ENCODE measurements at places on chromosomes 13 and 19.

DNA sequence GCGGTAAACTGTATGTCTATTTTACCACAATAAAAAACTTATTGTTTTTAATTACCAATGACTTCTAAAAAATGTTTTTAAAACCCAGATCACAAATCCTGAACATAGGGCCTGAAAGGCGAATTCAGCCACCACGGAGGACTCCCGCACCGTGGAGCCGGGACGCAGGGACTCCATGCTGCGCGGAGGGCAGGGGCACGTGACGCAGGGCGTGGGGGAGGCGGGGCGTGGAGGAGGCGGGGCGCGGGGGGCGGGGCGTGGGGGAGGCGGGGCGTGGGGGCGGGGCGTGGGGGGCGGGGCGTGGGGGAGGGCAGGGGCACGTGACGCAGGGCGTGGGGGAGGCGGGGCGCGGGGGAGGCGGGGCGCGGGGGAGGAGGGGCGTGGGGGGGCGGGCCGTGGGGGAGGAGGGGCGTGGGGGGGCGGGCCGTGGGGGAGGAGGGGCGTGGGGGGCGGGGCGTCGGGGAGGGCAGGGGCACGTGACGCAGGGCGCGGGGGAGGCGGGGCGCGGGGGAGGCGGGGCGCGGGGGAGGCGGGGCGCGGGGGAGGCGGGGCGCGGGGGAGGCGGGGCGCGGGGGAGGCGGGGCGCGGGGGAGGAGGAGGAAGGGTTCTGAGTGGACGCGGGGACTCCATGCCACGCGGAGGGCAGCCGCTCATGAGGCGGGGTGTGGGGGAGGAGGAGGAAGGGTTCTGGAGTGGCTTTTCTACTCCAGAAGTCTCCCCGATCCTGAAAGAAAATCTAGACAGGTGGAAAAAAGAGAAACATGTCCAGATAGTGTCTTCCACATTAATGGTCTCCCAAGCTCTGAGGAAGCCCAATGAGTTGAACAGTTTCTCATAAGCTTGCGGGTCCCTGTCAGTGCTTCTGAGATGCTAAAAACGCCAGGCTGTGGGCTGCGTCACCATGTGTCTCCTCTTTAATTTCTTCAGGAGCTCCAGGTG, 4.4 kb upstream of the PROZ start:
- DNase-seq: peak; percentile 79

- no peak for DNase-seq
Measured at GRCh38 chr19:2305452-2306280, 2.3 kb downstream of the LINGO3 start.

- DNase-seq: no peak
Measured at GRCh38 chr19:29293292-29293691, 80.3 kb upstream of the UQCRFS1 start.

- DNase-seq: no peak
Measured at GRCh38 chr19:6772866-6773322, 386 bp downstream of the VAV1 start.

GRCh38 chr19:30895946-30896345, 453.3 kb downstream of the TSHZ3 start:
- no peak for DNase-seq

DNA sequence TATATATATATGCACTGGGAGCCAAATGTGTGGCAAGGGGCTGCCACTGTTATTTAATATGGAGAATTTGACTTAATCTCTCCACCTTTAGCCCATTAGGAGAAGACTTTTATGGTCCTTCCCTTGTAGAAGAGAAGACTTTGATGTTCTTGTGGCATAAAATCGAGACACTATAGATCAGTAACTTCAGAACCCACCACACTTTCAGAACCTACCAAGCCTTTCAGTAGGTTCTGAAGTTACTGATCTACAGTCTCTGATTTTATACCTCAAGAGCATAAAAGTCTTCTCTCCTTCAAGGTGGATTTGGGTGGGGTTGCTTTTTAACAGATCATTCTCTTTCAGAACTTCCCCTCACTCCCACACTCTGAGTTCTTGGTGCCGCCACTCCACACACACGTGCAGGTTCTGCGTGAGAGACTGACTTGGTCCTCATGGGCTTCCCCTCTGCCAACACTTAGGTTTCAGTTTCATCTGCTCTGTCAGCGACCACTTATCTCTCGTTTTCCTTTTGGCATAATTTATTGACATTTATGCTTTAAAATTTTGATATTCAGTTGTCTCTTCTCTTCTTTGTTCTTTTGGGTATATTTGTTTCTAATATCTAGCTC, 213.4 kb upstream of the PCDH17 start:
- DNase-seq: no peak

- no peak for DNase-seq
Measured at GRCh38 chr13:20121159-20121525, 39.7 kb downstream of the GJA3 start.

DNA sequence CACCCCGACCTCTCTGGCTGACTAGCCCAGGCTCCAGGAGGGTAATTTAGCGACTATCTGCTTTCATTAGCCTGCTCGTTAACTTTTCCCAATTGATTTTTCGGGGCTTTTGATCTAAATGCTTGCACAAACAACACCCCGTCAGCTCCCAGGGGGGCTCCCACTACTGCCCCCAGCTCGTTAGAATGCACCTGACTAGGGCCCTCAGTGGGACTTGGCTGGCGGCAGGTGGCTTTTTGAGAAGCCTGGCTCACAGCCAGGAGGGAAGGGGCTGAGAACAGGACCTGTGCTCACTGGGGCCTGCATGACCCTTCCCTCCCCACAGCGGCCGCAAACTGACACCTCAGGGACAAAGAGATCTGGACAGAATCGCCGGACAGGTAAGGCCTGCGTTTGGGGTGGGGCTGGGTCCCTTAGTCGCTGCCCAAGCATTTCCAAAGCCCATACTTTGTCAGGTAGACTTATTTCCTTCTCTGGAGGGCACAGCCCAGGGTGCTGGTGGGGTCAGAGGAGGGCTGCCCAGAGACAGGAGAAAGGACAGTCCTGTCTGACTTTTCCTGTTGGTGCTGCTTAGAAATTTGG, 7.6 kb upstream of the CD79A start:
- no peak for DNase-seq

GRCh38 chr19:46225558-46226004, 4.0 kb upstream of the IGFL1 start:
- peak; percentile 13 for DNase-seq

DNA sequence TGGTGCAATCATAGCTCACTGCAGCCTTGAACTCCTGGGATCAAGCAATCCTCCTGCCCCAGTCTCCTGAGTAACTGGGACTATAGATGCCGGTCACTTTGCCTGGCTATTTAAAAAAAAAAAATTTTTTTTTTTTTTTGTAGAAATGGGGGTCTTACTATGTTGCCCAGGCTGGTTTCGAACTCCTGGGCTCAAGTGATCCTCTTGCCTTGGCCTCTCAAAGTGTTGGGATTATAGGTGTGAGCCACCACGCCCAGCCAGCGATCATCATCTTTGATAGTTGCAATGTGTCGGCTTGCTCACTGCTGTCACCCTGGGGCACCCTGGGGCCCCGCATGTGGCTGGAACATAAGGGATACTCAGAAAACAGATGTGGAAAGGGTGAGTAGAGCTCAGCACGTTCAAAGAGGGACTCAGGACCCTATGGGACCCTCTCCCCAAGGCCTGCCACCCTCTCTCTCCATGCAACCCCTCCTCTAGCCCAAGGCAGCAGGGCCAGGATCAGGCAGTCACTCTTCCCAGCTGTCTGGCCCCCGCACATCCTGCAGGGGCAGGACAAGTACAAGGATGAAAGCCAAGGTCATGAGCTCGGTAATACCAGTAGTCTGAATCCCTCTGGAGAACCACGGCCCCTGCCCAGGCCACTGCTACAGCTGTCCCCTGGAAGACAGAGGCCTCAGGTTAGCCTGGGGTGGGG, 6.5 kb upstream of the CCL25 start:
- no peak for DNase-seq

- DNase-seq: no peak
Measured at GRCh38 chr19:18777301-18778075, 13.6 kb downstream of the COMP start.

GRCh38 chr13:95477187-95477586, 75.3 kb upstream of the CLDN10 start:
- no peak for DNase-seq

DNA sequence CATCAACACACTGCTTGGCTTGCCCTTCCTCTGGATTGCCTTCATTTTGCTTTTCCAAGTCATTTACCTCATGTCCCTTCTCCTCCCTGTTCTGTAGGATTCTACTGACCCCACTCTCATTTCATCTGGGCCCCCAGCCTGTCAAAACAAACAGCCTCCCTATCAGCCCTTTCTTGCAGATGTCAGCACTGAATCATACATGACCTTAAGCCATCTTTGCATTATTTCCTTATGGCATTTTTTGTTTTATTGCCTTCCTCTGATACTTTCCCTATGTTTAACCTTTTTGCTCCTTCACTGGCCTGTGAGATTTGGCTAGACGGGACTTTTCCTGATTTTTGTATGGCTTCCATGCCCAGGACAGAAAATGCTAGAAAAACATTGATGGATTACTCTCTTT, 8.7 kb downstream of the LRCH1 start:
- peak; percentile 8 for DNase-seq

GRCh38 chr13:72221276-72221962, 354.4 kb upstream of the DACH1 start:
- peak; percentile 29 for DNase-seq

GRCh38 chr19:17137417-17137816, 61.8 kb downstream of the MYO9B start:
- DNase-seq: peak; percentile 37

DNA sequence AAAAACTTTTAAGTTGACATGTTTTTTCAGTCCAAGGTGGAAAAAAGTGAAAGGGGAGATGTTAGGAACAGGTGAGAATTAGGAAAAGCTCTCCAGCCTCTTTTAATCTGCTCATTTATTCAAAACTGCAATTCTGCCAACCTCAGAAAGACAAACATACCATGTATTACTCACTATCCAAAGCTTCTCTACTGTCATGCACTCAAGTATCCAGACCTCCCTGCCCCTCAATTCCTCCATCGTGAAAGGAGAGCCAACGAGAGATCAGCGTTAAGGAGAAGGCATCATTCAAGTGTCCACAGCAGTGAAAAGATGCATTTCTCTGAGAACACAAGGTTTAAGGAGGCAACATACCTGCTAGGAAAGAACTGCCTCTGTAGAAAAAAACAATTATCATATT, 24.5 kb downstream of the DIAPH3 start:
- DNase-seq: no peak

- DNase-seq: peak; percentile 57
Measured at GRCh38 chr19:4304538-4305256, at the start of gene FSD1. Gene FSD1, plus strand, starts transcription at chr19:4304598. Its CDS starts 149 bp downstream, at chr19:4304747.

GRCh38 chr13:38341149-38341692, 8.4 kb upstream of the UFM1 start:
- no peak for DNase-seq

DNA sequence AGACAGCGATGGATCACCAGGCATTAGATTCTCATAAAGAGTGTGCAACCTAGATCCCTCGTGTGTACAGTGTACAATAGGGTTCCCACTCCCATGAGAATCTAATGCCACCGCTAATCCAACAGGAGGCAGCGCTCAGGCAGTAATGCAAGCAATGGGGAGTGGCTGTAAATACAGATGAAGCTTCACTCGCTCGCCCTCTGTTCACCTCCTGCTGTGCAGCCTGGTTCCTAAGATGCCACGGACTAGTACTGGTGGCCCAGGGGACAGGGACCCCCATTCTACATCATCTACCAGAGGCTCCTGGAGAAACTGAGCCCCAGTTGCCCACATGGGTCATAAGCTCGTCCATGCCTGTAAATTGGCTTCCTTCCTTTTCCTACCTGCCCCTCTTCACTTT, 8.0 kb downstream of the CLEC4M start:
- DNase-seq: no peak

GRCh38 chr13:77349365-77349764, 22.5 kb upstream of the MYCBP2 start:
- no peak for DNase-seq

DNA sequence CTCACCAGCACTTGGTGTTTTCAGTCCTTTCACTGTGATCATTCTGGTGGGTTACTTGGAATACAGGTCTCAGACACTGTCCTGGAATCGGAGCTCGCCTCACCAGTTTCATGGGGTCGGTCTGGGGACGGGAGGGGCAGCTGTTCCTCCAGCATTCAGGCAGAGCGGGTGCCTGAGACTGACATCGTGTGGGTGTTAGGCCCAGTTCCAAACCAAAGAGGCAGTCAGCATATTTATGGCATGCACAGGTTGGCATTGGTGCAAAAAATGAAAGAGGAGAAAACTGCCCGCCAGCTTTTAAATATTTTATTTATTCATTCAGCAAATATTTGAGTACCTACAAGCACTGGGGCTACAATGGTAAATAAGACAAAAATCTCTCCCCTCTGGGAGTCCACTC, 20.1 kb downstream of the PLEKHF1 start:
- no peak for DNase-seq

DNA sequence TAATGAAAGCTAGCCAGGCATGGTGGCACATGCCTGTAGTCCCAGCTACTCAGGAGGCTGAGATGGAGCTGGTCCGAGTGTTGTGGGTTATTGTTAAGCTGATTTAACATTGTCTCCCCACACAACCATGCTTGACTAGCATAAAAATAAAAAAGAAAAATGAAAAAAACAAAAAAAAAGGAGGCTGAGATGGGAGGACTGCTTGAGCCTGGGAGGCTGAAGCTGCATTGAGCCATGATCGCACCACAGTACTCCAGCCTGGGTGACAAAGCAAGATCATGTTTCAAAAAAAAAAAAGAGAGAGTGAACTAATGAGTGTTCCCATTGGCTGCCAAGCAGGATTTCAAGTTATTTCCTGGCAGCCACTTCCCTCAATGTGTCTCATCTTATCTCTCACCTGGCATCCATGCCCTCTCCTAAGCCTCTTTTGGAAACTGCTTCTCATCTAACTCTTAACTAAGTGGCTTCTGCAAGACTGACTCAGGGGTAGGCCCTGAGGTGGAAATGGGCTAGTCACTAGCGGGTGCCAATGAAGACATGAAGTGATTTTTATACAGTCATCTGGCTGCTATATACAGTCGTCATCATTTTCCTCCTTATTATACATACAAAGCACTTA, 4.9 kb downstream of the THAP8 start:
- no peak for DNase-seq

GRCh38 chr13:65292488-65292901, 1937.6 kb downstream of the PCDH9 start:
- DNase-seq: no peak

- DNase-seq: no peak
Measured at GRCh38 chr13:21852043-21852442, 181.2 kb downstream of the FGF9 start.

DNA sequence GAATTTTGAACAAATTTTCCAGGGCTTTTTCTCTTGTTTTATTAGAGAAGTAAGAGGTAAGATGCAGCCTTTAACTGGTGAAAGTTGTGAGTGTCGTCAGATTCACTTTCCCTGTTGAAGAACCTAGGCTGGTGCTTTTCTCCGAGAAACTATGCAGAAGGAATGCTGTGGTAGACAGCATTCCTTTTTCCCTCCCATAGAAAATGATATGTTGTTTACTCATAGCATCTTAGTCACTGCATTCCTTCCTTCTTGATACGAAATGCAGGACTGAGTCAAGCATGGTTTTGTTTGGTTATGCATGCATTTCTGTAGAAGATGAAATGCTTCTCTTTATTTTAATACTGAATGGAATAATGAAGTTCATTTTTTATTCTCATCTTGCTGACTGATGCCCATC, 3.4 kb downstream of the ITGBL1 start:
- peak; percentile 67 for DNase-seq

GRCh38 chr19:9916719-9917118, 19.6 kb downstream of the OLFM2 start:
- DNase-seq: no peak

Data from dermis blood vessel endothelial cell (primary cell).